ENCODE measurements at places on chromosomes 5 and 9.

DNA sequence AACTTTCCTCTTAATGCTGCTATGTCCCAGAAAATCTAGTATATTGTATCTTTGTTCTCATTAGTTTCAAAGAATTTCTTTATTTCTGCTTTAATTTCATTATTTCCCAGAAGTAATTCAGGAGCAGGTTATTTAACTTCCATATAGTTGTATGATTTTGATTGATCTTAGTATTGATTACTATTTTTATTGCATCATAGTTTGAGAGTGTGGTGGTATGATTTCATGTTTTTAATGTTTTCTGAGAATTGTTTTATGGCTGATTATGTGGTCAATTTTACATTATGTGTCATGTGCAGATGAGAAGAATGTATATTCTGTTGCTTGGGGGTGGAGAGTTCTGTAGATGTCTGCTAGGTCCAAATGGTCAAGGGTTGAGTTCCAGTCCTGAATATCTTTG is 425.6 kb upstream of the RORB start:
- no peak for DNase-seq

DNA sequence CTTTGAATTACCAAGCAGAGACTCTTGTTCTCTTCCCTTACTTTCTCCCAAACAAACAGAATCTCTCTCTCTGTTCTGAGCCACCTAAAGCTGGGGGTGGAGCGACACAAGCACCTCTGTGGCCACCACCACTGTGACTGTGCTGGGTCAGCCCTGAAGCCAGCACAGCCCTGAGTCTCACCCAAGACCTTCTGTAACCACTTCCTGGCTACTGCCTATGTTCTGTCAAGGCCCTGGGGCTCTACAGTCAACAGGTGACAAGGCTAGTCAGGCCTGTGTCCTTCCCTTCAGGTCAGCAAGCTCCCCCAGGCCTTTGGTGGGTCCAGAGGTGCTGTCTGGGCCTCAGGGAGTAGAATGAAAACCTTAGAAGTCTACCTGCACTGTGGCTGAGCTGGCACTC is 26.1 kb upstream of the SLC28A3 start:
- no peak for DNase-seq

- no peak for DNase-seq
Observed at GRCh38 chr9:89864257-89864656, 259.4 kb downstream of the GADD45G start.

DNA sequence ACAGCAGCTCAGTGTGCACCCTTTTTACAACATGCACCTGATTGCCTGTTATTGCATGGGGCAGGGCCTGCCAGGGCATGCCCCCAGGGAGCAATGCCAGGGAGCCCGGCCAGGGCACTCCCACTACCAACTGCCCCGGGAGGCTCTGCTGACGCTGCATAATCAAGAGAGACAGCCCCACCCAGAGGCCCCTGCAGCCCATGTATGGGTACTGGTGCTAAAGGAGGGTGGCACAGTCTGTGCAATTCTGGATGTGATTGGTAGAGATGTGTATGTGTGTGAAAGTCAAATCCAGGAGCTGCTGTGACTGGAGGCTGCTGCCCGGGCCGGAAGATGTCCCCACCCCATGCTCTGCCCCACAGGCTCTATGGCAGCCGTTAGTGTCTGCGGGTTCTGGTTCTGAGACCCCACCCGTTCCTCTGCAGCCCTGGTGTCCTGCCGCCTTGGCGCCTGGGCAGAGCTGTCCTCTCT is 3.9 kb upstream of the NEURL1B start:
- DNase-seq, result no peak

DNA sequence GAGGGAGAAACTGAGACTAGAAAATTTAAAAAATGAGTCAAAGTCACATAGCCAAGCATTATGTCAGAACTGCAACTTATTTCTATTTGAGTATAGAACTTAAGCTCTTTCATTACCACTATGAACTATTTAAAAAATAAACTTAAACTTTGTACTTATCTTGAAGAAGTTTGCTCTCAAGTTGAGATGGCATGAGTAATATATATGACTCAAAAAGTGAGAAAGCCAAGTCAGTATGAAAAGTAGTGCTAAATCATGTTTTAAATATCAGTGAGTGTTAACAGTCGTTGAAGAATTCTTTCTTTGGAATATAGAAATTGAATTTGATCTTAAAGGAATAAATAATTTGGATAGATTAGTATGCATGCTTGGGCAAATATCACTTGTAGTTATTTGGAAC is 36.3 kb upstream of the CDH10 start:
- no peak for DNase-seq

- DNase-seq, result no peak
Observed at GRCh38 chr5:148938522-148938882, 112.1 kb downstream of the ADRB2 start.

- DNase-seq, result no peak
Observed at GRCh38 chr9:130884111-130884531, 12.5 kb downstream of the QRFP start.

DNA sequence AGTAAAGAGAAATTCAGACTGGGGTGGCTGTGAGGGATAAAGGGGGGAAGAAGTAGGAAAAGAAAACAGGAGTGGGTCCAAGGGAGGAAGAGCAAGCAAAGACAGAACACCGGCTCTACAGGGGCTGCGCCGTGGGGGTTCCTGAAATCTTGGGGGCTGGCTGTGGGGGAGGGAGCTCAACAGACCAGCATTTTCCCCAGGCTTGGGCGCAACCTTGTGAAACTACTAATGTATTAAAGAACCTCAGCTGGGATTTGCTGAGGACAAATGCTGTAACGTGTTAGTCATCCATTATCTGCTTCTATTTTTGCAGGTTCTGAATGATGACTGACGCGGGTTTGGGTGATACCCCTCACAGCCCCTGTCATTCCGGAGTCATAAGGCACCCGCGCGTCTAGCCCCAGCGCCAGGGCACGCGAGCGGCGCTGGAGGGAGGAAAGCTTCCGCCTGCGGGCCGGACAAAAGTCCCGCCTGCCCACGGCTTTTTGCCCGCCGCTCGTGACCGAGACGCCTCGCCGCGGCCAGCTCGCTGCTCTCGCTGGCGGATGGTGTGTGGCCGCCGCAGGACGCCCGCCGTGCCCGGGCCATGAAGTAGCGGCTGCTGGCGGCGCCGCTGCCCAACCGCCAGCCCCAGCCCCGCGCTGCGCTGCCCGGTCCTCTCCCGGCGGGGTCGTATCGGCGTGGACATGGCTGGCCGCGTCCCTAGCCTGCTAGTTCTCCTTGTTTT is 110.6 kb downstream of the PAM start:
- DNase-seq, result peak; percentile 47

- no peak for DNase-seq
Observed at GRCh38 chr5:118247458-118247857, 740.9 kb downstream of the DTWD2 start.

DNA sequence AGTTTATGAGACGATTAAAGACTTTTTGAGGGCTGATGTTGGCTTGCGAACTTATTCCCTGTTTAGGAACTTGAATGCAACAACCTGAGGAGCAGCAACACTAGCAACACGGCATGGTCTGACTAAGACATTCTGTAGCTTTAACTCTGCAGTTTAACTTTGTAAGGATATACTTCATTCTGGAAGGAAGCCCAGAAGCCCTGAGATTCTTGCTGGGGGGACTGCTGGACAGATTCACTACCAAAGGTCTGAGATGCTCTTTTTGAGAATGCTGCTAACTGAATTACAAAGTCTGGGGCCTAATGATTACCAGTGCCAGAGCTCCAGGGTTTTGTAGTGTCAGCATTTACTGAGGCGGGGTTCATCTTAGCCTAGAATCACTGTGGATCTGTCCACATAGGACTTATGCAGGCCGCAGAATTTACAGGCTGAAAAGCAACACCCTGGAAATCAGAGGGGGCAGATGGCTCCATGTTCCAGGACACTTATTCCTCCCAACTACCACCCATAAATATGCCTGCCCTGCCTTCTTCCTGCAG is 537.1 kb upstream of the CDH18 start:
- DNase-seq, result no peak

- DNase-seq, result no peak
Observed at GRCh38 chr9:124098141-124098905, 86.8 kb downstream of the LHX2 start.

DNA sequence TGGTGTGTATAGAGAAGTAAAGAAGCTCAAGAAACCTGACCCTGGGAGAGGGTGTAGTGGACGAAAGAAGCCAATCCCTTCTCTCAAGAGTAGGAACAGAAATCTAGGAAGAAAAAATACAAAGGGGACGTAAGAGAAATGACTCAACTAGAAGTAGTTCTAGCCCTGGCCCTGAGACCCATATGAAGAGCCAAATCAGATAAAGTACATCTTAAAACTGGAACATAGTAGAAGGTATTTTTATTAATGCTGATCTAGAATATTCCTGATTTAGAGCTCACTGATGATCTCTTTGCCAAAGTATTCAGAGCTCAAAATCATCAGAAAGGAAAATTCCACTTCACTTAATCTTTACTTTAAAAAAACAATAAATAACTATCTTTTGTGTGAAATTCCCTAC is 184.8 kb downstream of the MLLT3 start:
- no peak for DNase-seq

DNA sequence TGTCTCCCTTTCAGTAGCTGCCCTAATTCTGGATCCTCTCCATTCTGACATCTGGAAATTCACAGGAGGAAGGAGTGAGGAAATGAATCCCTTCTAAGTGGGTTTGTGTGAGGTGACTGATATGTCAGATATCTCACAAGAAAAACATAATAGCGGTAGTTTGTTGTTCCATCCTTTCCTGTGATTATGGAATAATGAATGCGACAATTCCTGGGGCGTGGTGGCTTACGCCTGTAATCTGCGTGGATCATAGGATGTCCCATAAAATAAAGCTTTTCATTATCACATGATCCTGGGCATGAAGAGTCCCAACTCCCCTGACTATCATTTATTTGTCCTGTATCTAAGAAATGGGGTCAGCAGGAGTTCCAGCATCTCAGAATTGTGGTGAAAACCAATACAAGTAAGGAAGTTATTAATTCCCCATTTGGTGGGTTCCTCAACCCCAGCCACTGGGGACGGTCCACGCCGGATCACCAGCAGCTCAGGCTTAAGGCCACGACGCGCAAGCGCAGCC is 375 bp upstream of the C5orf24 start:
- no peak for DNase-seq

GRCh38 chr9:37710046-37710445 is 43.6 kb upstream of the TRMT10B start:
- no peak for DNase-seq

GRCh38 chr5:83848941-83849340 is 128.3 kb upstream of the HAPLN1 start:
- DNase-seq, result no peak

DNA sequence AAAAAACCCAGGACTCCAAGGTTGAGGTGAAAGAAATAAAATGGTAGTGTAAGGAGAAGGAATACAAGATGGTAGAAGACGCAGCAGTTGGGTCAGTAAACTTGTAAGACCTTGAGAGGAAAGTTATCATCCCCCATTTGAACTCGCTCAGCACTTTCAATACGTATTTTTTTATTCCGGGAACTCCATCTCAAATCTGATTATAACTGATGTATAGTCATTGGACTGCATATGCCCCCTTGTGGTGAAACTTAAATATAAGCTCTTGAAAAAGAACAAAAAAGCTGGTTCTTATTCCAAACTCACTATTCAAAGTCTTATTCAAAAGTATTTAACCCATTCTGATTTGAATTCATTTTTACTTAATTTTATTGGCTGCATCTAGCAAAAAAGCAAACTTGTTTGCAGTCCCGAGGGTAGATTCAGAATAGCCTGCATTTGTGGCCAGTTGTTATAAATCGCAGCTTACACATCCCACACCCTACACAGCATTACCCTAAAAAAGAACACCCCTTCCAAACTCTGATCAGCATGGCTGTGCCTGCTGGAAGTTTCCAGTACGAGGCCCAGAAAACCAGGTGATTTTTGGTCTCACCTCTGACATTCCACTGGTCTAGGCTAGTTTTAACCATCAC is 118.0 kb downstream of the ESM1 start:
- peak; percentile 62 for DNase-seq

DNA sequence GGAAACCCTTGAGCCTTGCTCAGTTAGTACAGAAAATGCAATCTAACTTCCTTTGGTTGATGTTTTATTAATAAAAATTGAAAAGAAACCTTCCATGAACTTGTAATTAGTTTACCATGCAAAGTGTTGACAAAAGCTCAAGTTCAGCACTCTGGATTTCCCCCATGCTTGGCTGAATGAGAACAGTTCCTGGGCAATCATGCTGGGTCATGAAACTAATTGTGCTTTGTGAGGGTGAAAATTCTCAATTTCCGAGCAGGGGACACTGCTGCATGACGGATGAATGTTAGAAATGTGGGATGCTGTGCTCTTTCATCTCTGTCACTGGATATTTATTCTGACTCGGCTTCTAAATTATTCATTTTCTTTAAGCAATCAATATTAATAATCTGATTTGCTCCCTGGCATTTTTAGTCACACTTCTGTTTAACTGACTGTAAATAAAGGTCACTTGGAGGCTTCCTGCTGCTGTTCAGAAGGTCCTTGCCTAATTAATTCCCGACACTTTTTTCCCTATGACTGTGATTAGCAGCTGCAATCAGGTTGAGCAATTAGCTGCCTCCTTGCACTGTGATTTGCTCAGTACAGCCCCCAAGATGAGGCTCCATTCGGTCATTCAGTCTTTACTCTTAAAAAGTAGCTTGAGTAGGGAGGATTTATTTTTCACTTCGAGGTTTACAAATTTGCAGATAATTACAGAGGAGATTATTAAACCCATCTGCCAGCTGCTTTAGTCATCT is 678.1 kb upstream of the ZNF608 start:
- no peak for DNase-seq
